ENCODE measurements at places on chromosomes 11 and 22.

GRCh38 chr22:25903294-25903693, 161.3 kb downstream of the MYO18B start:
- no peak for DNase-seq

DNA sequence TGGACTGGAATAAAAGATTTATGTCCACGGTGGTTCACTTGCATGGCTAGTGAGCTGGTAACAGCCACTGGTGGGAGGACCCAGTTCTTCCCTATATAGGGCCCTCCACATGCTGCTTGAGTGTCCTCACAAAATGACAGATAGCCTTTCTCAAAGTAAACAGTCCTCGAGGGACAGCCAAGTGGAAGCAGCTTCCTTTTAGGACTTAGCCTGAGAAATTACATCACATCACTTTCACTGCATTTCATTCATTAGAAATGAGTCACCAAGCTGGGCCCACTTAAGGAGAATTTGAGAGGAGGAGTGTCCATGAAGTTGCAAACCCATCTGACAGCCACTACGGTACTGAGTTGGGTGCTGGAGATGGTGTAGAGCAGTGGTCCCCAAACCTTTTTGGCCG, 7.0 kb downstream of the ISX start:
- no peak for DNase-seq

GRCh38 chr11:75029836-75030631, 41.3 kb downstream of the NEU3 start:
- DNase-seq = no peak

DNA sequence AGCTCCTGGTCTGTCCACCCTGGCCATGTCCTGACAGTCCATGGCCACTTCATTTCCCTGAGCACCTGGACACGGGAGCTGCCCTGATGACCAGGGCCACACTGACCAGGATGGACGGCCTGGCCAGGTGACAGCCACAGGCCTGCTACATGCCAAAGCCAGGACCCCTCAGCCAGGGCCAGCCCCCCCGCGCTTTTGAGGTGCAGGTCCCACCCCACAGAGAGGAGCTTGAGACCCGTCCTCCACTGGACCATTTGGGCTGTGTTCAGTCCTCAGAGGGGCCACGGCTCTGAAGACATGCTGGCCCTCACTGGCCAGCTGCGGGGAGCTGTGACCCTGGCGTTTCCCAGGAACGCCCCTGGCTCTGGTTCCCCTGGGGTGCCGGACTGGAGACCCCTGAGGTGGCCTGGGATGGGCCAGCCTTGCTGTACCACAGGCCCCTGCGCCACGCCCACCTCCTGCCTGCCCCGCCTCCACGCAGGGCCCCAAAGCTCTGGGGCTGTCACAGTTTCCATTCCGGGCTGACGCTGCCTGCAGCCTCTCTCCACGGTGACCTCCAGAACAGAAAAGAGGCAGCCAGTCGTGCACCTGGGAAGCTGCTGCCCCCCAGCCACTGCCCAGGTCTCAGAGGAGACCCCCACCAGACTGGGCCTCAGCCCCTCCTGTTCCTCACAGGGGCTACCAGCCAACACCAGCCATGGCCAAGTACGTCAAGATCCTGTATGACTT, 18.2 kb downstream of the EPS8L2 start:
- no peak for DNase-seq

- no peak for DNase-seq
Observed at GRCh38 chr11:81839976-81840375, 893.7 kb downstream of the FAM181B start.

GRCh38 chr11:64146036-64146955, 19.6 kb downstream of the MACROD1 start:
- peak; percentile 11 for DNase-seq

DNA sequence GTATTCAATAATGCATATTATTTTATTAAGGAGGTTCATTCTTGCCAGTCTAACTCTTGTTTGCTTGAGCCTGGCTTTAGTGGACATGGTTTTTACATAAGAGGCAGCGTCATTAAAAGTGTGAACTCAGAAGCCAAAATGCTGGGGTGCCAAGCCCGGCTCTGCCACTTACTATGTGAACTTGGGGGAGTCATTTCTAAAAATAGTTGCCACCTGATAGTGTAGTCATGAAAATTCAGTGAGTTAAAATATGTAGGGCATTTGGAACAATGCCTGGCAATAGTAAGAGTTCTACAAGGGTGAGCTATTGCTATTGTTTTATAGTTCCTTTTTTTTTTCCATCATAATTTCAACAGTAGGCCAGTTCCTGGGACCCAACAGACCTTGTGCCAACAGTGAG, 49.9 kb downstream of the TENM4 start:
- DNase-seq = no peak

DNA sequence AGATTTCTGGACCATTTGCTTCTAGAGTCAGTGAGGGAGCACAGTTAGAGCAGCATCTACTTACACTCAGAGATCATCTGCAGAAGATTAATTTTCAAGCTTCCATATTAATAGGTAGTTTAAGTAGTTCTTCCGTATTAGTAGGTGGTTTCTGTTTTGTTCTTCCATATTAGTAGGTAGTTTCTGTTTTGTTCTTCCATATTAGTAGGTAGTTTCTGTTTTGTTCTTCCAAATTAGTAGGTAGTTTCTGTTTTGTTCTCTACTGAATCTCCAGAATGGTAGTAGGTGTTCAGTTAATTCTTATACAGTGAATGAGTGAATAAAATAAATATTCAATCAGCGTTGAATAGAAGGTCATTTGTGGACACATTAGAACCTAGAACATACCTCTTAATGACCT, 175.7 kb downstream of the TMEM135 start:
- no peak for DNase-seq

DNA sequence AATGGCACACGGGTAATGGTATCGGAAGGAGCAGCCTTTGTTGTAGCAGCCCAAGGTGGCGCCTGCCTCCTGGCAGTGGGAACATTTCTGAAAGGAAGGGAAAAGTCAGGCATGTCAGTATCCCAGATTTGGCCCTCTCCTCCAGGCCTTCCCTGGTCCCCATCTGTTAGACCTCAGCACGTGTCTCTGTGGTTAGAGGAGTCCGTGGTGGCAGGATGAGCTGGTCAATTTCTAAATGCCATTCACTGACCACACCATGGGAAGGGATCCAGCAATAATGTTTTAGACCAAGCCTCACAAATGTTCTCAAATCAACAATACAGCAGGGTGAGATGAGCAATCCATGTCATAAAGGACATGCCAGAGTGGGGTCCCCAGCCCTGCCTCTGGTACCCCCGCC, 49.0 kb upstream of the CYP2D6 start:
- no peak for DNase-seq

- no peak for DNase-seq
Observed at GRCh38 chr11:113623114-113623513, 83.0 kb downstream of the TMPRSS5 start.

GRCh38 chr11:126416542-126417090, 61.1 kb downstream of the ST3GAL4 start:
- peak; percentile 44 for DNase-seq

- no peak for DNase-seq
Observed at GRCh38 chr22:23884140-23884539, 10.0 kb upstream of the MIF start.

- no peak for DNase-seq
Observed at GRCh38 chr22:49954991-49955580, 5.5 kb upstream of the PIM3 start.

DNA sequence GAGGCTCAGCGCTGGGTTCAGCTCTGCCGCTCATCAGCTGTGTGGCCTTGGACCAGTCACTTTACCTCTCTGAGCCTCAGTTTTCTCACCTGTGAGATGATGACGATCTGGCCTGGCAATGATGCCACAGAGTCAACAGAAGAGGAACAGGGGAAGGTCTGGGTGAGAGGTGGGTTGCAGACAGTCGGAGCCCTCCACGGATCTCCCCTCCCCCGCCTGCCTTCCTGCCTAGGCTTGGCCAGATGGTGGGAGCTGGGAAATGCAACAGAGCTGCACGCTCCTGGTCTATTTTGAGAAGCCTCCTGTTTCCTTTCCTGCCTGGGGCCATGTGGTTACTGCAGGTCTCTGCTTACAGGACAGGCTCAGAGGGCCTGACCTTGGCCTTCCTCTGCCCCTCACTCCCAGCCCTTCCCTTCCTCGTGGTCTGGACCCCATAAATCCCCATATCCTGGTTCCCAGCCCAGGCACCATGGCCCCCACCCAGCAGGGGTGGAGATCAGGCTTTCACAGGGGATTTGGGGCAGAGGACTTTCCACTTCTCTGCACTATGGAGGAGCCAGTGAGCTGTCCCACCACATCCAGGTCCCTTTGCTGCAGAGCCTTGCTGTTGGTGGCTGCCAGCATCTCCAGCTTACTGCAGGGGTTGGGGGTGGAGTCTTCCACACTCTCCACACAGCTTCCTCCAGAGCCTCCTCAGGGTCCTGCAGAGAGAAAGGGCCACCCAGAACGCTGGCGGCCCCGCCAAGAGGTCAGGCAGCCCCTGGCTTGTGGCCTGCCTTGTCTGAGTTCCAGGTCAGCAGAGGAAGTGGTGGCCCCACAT, 46.9 kb downstream of the C11orf96 start:
- DNase-seq = no peak

GRCh38 chr11:44533921-44534711, 31.3 kb upstream of the CD82 start:
- DNase-seq = no peak

- DNase-seq = no peak
Observed at GRCh38 chr22:22194931-22195264, 49.7 kb upstream of the VPREB1 start.

- DNase-seq = no peak
Observed at GRCh38 chr11:117231842-117232091, at the start of gene PCSK7. Gene PCSK7 (minus strand): TSS chr11:117232073. CDS start chr11:117229844, 2,229 bp downstream.

- no peak for DNase-seq
Observed at GRCh38 chr22:19745155-19746101, 15.2 kb upstream of the TBX1 start.

DNA sequence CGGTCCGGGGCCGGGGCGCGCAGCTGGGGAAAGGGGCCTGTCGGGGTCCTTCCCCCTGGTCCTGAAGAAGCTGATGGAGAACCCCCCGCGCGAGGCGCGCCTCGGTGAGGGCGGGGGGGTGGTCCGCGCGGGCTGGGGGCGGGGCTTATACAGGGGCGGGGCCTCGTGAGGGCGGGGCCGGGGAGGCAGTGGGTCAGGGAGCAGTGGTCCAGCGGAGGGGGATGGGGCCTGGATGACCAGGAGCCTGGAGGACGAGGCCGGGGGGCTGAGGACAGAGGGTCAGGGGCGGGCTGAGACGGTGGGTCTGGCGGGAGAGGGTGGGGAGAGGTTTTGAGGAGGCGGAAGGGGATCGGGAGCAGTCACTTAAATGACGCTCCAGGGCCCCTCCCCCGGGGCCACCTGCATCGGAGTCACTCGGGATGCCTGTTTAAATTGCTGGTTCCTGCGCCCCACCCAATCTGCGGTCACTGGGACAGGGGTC, 396 bp downstream of the TEF start:
- peak; percentile 35 for DNase-seq

DNA sequence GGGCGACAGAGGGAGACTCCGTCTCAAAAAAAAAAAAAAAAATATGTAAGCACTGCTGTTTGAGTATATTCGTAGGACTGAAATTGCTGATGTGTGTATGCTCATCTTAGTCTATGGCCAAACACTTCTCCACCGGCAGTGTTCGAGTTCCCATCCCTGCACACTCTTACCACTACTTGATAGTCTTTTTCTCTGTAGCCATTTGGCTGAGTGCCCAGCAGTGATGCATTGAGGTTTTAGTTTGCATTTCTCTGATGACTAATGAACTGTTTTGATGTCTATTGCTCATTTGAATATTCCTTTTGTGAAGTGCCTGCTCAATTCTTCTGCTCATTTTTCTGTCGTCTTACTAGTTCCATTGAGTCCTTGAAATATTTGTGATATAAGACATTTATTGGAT, 1.9 kb downstream of the TIRAP start:
- DNase-seq = no peak

- DNase-seq = no peak
Observed at GRCh38 chr11:129951866-129952262, 50.8 kb downstream of the PRDM10 start.

- DNase-seq = peak; percentile 38
Observed at GRCh38 chr11:93504110-93505095, 38.8 kb downstream of the SMCO4 start.

DNA sequence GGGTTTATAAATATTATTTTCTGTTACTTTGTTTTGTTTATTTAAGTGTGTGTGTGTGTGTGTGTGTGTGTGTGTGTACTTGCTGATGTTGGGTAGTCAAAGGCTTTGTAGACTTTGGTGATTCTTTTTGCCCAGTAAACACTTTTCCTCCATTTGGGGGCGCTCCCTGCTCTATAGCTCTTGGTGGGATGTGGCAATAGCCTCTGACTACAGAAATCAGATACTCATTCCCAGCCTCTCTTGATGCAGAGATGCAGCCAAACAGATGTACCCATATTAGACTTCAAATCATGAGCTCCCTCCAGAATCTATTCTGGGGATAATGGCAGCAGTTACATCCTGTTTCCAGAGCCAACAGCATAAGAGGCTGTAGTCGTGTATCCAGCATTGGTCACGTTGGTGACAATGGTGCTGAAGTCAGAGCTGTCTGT, 33.4 kb upstream of the APOL5 start:
- DNase-seq = no peak

DNA sequence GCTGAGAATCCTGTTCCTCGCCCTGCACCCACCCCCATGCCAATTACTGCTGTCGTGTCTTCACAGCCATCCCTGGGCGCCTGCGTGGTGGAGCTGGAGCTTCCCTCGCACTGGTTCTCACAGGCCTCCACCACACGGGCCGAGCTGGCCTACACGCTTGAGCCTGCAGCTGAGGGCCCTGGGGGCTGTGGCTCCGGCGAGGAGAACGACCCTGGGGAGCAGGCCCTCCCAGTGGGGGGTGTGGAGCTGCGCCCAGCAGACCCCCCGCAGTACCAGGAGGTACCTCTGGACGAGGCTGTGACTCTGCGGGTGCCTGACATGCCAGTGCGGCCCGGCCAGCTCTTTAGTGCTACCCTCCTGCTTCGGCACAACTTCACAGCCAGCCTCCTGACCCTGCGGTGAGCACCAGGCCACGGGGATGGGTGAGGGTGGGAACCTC, 4.3 kb downstream of the TMEM132A start:
- no peak for DNase-seq

GRCh38 chr22:34161431-34162123, 241.3 kb upstream of the LARGE1 start:
- no peak for DNase-seq

DNA sequence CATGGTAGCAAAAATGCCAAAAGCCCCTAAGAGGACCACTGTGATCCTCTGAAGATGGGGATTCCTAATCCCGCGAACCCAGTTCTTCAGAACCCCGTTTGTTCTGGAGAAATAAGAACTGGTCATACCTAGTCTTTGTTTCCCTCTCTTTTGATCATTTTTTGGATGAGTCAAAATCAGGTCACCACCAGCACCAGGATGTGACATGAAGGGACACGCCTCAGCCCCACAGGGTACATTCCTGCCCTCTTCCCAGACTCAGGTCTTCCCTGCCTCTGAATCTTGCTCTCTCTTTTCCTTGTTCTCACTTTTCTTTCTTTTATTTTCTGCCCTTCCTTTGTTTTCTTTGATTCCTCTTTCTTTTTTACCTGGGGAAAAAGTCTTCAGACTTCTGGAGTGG, 14.6 kb upstream of the ANO1 start:
- DNase-seq = no peak

GRCh38 chr11:64297699-64298358, 2.3 kb upstream of the CATSPERZ start:
- DNase-seq = no peak

GRCh38 chr11:123543797-123544196, 110.6 kb downstream of the SCN3B start:
- no peak for DNase-seq
